ENCODE measurements at places on chromosomes 4 and X. TPM values are rescaled to one million over a fixed set of nuclear protein-coding genes. Genes with fewer than 3 reads are reported as not detected.

GRCh38 chr4:184457535-184458249 is 16.7 kb downstream of the IRF2 start:
- no peak overlapping the region for H3K4me3 ChIP-seq
- no peak overlapping the region for H3K27ac ChIP-seq
- H3K36me3 ChIP-seq = peaks cover 40% of the 10 kb centered on the region
- peaks cover 68% of the 10 kb centered on the region for H3K4me1 ChIP-seq
- H3K27me3 ChIP-seq = no peaks in the 10 kb centered on the region
- no peak for DNase-seq

DNA sequence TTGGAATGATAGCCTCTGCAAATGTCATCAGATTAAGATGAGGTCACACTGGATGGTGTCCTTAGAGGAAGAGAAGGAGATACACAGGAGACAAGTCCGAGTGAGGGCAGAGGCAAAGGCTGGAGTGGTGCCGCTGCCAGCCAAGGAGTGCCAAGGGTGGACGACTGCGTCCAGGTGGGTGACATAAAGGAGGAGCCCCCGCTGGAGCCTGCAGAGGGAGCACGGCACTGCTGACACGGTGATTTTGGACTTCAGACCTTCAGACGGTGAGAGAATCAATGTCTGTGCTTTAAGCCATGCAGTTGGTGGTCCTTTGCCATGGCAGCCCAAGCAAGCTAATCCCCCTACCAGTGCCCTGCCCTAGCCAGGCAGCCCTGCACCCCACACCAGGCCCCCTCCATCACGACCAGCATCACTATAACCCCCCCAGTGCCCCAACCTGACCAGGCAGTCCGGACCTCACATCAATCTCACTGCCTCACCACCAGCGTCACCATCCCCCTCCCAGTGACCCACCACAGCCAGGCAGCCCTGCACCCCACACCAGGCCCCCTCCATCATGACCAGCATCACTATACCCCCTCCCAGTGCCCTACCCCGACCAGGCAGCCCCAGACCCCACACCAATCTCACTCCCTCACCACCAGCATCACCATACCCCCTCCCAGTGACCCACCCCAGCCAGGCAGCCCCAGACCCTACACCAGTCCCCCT is 130.0 kb downstream of the HMX1 start:
- H3K4me1 ChIP-seq = no peaks in the 10 kb centered on the region
- H3K4me3 ChIP-seq = no peak overlapping the region
- H3K36me3 ChIP-seq = no peaks in the 10 kb centered on the region
- H3K27me3 ChIP-seq = no peaks in the 10 kb centered on the region
- no peak overlapping the region for H3K27ac ChIP-seq

DNA sequence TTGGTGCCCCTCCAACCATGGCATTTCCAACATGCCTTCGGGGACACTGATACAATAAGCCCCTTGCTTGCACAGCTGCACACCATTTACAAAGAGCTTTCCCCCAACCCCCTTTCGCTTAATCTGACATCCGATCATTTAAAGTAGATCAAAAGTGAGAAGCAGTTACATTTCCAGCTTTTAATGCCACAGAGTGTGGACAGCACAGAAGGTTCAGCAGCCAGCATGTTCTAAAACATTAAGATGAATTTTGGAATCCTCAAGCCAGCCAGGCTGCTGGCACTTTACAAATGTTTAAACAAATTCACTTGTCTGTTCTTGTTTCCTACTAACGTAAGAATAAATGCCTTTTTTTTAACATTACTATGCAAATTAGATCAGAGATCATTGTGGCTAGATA is 284.4 kb upstream of the LDB2 start:
- H3K27me3 ChIP-seq = no peaks in the 10 kb centered on the region
- no peaks in the 10 kb centered on the region for H3K36me3 ChIP-seq
- H3K27ac ChIP-seq = no peak overlapping the region
- H3K4me1 ChIP-seq = no peaks in the 10 kb centered on the region

CETN2 gene
- total RNA-seq = 9.9 TPM

- peak overlapping the region; percentile 100 for H3K4me3 ChIP-seq
- DNase-seq = peak; percentile 74
- peak overlapping the region; percentile 98 for H3K27ac ChIP-seq
- H3K4me1 ChIP-seq = peaks cover 15% of the 10 kb centered on the region
These were observed 2.6 kb downstream of the MID1IP1 start for GRCh38 chrX:38803588-38804431.

GRCh38 chrX:12567857-12568256 is 223.4 kb upstream of the PRPS2 start:
- peaks cover 4% of the 10 kb centered on the region for H3K27me3 ChIP-seq
- no peaks in the 10 kb centered on the region for H3K36me3 ChIP-seq
- H3K4me3 ChIP-seq = no peak overlapping the region
- DNase-seq = no peak
- no peaks in the 10 kb centered on the region for H3K4me1 ChIP-seq

GRCh38 chr4:101074326-101074725 is 273.0 kb downstream of the PPP3CA start:
- no peak overlapping the region for H3K27ac ChIP-seq
- H3K4me1 ChIP-seq = peaks cover 5% of the 10 kb centered on the region
- H3K4me3 ChIP-seq = no peak overlapping the region
- no peaks in the 10 kb centered on the region for H3K27me3 ChIP-seq
- H3K36me3 ChIP-seq = no peaks in the 10 kb centered on the region

- H3K36me3 ChIP-seq = no peaks in the 10 kb centered on the region
- H3K4me1 ChIP-seq = no peaks in the 10 kb centered on the region
- H3K27me3 ChIP-seq = no peaks in the 10 kb centered on the region
- no peak overlapping the region for H3K27ac ChIP-seq
These were observed 394.7 kb downstream of the GALNTL6 start for GRCh38 chr4:172207886-172208285.

GRCh38 chr4:110207233-110207632 is 8.8 kb upstream of the ELOVL6 start:
- H3K4me3 ChIP-seq = no peak overlapping the region
- no peaks in the 10 kb centered on the region for H3K36me3 ChIP-seq
- DNase-seq = no peak
- H3K27me3 ChIP-seq = peaks cover 1% of the 10 kb centered on the region

GRCh38 chr4:663438-664428 is 10.3 kb downstream of the ATP5ME start:
- peak; percentile 64 for DNase-seq
- peak overlapping the region; percentile 78 for H3K27ac ChIP-seq
- peaks cover 9% of the 10 kb centered on the region for H3K36me3 ChIP-seq
- peak overlapping the region; percentile 80 for H3K4me3 ChIP-seq

- no peaks in the 10 kb centered on the region for H3K27me3 ChIP-seq
- H3K4me3 ChIP-seq = no peak overlapping the region
- no peak for DNase-seq
- no peaks in the 10 kb centered on the region for H3K4me1 ChIP-seq
- H3K36me3 ChIP-seq = no peaks in the 10 kb centered on the region
- H3K27ac ChIP-seq = no peak overlapping the region
These were observed 938.3 kb upstream of the IGFBP7 start for GRCh38 chr4:58048491-58048890.

PCSK1N gene
- 0.23 TPM for total RNA-seq

- H3K27ac ChIP-seq = no peak overlapping the region
- no peak overlapping the region for H3K4me3 ChIP-seq
- peaks cover 81% of the 10 kb centered on the region for H3K36me3 ChIP-seq
- peaks cover 1% of the 10 kb centered on the region for H3K4me1 ChIP-seq
These were observed 7.9 kb downstream of the ASMTL start for GRCh38 chrX:1444561-1445500.

Data from activated T-helper 2 cell treated with anti-CD3 and anti-CD28 coated beads, Interferon-gamma antibody, Interleukin-2, Interleukin-4, amounts not matched to agents 10 μg/mL and 5 μg/mL and 100 μg/mL, durations not matched to agents 14 hours and 24 hours and 36 hours (primary cell).